ENCODE measurements at places on chromosomes 2 and 18.

DNA sequence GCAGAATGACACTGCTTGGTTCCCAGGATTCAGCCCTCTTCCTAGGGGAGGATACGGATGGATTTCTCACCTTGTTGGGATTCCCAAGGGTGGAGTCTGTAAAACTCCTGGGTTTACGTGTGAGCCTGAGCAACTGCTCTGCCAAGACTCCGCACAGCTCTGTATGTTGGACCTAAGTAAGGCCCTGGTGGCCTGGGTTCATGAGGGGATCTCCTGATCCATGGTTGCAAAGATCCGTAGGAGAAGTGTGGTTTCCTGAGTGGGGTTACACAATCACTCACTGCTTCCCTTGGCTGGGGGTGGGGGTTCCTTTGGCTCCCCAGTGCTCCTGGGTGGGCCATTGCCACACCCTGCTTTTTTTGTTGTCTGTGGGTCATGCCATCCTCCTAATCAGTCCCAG, 37.7 kb downstream of the ANKRD12 start:
- no peak for DNase-seq

DNA sequence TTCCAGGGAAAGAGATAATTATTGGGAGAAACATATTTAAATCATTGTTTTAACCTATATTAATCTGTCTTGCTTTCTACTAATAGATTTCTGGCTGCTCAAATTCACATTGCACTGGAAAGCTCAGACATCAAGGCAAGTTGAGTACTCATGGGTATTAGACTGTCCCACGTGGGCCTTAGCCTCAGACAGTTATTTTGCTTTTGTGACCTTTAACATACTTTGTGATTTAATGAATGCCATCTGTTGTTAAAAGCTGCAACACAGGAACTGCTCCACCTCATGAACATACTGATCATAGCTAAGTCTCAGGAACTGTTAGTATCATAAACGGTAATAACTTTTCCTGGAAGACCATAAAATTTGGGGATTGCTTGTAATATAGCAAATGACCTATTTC, 2.7 kb upstream of the LCT start:
- DNase-seq = no peak

DNA sequence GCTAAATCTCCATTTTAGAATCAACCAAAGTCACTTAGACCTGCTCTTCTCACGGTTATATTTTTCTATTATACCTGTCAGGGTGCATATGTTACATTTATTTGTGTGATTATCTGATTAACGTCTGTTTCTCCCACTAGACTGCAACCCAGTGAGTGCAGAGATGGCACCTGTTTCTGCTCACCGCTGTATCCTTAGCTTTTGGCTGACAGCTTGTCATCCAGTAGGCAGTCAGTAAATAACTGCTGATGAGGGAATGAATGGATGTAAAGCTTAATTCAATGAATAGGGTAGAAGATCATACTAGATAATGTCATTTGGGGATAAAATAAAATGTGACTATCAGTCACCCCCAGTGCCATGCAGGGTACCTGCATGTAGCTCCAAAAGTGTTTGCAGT, 6.9 kb upstream of the CHRNA1 start:
- DNase-seq = no peak

DNA sequence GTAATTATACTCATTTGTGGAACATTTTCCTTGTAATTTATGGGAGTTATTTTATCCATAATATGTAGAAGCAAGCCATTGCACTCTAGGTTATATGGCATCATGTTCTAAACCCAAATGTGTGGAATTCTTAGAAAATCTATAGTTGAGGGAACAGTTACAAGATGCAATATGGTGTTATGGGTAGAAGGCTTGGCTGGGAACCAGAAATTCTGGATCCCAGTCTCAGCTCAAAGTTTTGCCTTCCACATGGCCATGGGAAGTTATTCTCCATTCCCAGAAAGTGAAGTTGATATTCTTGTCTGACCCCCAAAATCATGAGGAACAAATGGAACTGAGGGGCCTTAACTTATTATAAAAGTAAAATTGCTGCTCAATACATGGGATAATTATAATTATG, 38.0 kb downstream of the KIF5C start:
- no peak for DNase-seq

DNA sequence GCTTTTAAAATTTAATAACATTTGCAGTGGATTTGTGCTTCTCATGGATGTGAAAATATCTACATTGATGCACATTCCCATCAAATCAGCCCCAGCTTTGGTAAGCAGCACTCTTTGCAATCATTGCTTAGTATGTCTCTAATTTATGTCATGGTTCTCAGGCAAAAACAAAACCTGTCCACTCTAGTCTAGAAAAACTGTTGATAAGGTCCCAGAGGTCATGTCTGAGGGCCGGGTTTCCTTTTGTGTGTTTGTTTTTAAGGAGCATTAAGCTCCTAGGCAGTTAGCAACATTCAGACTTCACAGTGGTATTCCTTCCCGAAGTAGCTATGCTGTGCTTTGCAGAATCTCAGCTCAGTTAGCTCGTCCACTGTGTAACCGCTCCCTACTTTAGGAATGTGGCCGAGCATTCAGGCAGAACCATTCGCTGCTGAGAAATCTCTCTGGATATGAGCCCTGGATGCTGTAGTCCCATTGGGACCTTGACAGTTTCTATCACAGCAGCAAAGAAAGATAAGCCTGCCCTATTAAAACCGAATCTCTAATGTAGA, 4.0 kb downstream of the DIPK1C start:
- no peak for DNase-seq

Measured in stimulated activated CD4-positive, alpha-beta T cell treated with anti-CD3 and anti-CD28 coated beads, Interleukin-1b, Interleukin-23, amount 100 ng/mL, for 24 hours (primary cell).